NCI-H1105 treated with DMSO at 0.1 percent for 48 hours (cell line): ENCODE measurements at places on chromosomes 4 and X.

DNA sequence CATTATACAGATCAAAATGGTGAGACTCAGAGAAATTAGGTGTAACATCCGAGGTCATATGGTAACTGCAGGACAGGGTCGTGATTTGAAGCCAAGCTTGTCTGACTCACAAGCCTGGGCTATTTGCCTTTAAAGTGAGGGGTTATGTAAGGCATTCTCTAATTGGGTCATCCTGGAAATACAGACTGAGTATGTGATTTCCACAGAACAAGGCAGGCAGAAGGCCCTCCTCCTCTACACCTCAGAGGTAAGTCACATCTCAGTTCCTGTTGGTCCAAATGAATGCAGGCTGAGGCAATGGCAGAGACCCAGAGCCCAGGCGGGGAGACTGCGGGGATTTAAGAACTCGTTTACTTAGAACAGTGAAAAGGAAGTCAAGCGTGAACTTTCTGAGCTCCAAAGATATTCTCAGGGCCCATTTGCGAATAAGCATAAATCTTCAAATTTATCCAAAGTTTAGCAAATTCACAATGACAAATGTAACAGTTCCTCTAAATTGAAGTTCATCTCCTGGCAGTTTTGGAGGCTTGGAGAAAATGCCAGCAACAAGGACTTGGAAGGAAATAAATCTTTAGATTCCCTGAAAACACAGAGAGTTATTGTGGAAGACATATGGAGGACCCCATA lies 153.3 kb downstream of the LDB2 start:
- no peak for DNase-seq

- DNase-seq, result peak; percentile 94
These were observed at the start of gene VMA21 for GRCh38 chrX:151396825-151397740. Gene VMA21, plus strand, starts transcription at chrX:151397206. Its CDS starts 103 bp downstream, at chrX:151397309.

GRCh38 chr4:101286663-101287062 lies 60.7 kb downstream of the PPP3CA start:
- DNase-seq, result no peak

- no peak for DNase-seq
These were observed 40.8 kb upstream of the MAGED1 start for GRCh38 chrX:51852621-51853020.

DNA sequence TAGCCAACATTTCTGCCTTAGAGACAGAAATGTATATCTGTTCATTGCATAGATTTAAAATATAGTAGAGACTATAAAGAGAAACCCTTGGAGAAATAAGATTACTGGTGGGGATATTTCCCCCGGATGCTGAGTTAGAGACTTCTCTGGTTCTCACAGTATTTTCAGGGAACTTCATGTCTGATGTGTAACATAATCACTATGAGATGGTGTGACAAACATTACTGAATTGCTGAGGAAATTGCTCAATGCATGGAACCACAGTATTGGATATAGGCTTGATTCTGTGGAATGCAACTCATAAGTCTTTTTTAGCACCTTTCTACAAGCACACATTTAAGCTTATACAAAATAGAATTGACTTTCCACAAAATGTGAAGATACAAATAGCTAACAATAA lies 152.7 kb downstream of the SOWAHB start:
- no peak for DNase-seq

DNA sequence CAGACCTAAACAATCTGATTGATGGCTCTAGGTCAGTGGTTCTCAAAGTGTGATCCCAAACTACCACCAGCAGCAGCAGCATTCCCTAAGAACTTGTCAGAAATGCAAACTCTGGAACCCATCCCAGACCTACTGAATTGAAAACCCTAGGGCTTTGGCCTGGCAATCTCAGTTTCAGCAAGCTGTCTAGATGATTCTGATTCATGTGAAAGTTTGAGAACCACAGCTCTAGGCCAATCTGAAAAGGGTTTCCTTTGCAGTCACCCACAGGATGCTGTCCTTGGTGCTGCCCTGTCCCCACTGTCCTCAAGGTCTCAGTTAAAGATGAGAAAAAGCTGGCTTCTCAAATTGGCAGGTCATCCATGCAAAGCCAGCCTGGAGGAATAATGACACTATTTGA lies 34.8 kb downstream of the SMPX start:
- no peak for DNase-seq

- DNase-seq, result no peak
These were observed 975 bp downstream of the KCNE5 start for GRCh38 chrX:109623997-109624396.

GRCh38 chr4:111937368-111937767 lies 207.9 kb upstream of the FAM241A start:
- peak; percentile 47 for DNase-seq

- no peak for DNase-seq
These were observed 8.6 kb upstream of the UBQLN2 start for GRCh38 chrX:56554870-56555269.
